ENCODE measurements at places on chromosomes 2 and 18.
A peak's percentile ranks its signal among the peaks of the same experiment; 100 is the strongest.

- DNase-seq: no peak
These were observed 36.8 kb downstream of the PARD6G start for GRCh38 chr18:80210312-80211083.

- no peak for DNase-seq
These were observed 63.8 kb upstream of the MSH6 start for GRCh38 chr2:47719099-47719498.

GRCh38 chr2:231467613-231468530, 3.6 kb upstream of the NCL start:
- no peak for DNase-seq

DNA sequence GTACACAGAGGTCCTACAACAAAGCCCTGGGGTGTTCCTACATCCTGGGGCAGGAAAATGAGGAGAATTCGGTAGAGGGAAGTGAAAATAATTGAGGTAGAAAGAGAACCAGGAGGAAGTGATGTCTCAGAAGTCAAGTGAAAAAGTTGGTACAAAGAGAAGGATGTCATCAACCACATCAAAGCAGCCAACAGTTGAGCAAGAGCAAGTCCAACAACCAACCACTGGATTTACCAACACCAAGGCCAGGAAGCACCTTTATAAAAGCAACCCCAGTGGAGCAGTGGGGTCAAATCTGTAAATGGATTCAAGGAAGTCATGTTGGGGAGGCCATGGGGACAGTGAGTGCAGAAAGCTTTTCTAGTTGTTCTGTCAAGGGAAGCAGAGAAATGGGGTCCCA, 360.4 kb downstream of the ZNF516 start:
- no peak for DNase-seq

DNA sequence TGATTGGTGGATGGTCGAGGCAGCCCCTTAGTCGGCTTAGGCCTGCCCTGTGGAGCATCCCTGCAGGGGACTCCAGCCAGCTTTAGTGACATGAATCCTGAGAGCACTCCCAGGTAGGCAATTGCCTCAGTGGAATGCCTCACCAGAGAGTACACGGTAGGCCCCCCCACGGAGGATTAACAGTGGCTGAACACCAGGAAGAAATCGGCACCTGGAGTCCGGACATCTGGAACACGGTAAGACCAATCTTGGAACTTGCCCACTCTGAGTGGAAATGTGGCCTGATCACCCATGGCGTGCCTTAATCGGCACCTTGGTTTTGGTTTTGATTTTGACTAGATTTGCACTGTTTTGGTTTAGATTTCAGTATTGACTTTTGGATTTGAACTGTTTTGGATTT, 326.2 kb upstream of the NCKAP5 start:
- DNase-seq: no peak

DNA sequence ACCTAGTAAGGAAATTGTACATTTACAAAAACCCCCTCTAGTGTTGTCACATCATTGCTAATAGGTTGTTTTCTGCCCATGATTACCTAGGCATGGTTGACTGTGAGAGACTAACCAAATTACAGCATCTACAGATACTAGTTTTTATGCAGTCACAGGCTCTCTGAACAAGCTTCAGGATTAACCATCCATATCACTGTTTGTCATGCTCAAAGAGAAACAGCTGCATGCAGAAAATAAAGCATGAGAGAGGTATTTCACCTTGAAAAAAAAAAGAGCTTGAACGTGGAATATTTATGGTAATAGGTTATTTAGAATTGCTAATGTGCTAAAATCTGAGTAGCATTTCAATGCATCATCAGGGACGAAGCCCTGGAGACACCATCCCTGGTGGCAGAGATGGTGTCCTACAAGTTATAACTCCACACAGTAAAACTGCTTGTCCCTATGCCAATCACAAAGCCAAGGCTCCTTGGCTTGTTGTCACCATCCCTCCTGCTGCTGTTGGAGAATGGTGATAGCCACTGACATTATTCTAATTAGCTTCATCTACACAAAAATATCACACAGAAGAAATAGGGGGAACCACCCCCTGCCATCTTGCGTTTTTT, 5.4 kb downstream of the NEB start:
- DNase-seq: no peak

- DNase-seq: no peak
These were observed 141.2 kb downstream of the RTN4 start for GRCh38 chr2:54909001-54909400.

- no peak for DNase-seq
These were observed 65.6 kb downstream of the SH3RF3 start for GRCh38 chr2:109194620-109194937.

DNA sequence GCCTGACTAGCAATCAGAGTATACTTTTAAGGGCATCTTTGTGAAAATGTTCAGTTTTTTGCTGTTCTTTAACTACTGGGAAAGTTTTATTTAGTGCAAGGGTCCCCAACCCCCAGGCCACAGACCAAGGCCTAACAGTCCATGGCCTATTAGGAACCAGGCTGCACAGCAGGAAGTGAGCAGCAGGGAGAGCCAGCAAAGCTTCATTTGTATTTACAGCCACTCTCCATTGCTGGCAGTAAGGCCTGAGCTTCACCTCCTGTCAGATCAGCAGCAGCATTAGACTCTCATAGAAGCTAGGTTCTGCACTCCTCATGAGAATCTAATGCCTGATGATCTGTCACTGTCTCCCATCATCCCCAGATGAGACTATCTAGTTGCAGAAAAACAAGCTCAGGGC, 17.1 kb upstream of the NR4A2 start:
- DNase-seq: no peak

DNA sequence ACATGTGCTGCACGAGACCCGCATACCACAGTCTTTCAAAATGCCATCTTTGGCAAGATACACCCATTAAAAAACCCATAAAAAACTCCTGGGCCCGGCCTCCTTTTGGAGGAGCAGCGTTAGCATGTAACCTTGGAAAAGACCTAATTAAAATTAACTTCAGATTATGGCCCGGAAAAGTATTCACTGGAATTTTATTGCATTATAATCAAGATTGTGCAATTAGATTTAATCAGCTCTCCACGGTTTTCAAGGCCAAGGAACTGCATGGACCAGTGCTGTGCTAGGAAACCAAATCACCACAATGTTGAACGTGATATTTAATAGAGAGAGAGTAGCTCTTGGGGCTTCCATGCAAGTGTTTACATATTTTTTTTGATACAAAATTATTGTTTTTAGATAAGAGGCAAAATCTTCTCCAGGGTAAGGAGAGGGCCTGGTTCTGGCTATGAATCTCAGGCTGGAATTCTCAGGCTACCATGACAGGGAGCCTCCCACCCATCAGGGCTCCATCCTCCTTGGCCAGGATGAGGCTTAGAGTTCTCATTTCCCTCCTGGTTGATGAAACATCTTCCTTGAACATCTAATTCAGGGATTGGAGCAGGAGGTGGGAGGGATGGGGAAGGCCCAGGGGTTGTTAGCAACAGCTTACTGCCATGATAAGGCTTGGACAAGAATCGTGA, 82.0 kb upstream of the TTC39C start:
- no peak for DNase-seq

DNA sequence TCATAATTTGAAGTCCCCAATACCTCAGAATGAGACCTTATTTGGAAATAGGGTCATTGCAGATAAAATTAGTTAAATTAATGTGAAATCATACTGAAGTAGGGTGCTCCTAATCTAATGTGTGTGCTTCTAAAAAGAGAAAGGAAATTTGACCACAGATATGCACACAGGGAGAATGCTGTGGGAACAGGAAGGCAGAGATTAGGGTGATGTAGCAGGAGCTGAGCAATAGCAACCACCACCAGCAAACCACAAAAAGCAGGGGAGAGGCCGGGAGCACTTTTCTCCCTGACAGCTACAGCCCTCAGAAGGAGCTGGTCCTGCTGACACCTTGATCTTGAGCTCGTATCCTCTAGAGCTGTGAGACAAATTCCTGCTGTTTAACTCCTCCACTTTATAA, 24.6 kb upstream of the SCG2 start:
- no peak for DNase-seq

GRCh38 chr18:49725809-49726674, 87.3 kb downstream of the ACAA2 start:
- no peak for DNase-seq

GRCh38 chr2:58540681-58541080, 299.6 kb upstream of the FANCL start:
- DNase-seq: no peak

GRCh38 chr2:1963786-1964185, 219.5 kb upstream of the PXDN start:
- no peak for DNase-seq

GRCh38 chr2:42185220-42185921, 16.2 kb downstream of the EML4 start:
- no peak for DNase-seq

DNA sequence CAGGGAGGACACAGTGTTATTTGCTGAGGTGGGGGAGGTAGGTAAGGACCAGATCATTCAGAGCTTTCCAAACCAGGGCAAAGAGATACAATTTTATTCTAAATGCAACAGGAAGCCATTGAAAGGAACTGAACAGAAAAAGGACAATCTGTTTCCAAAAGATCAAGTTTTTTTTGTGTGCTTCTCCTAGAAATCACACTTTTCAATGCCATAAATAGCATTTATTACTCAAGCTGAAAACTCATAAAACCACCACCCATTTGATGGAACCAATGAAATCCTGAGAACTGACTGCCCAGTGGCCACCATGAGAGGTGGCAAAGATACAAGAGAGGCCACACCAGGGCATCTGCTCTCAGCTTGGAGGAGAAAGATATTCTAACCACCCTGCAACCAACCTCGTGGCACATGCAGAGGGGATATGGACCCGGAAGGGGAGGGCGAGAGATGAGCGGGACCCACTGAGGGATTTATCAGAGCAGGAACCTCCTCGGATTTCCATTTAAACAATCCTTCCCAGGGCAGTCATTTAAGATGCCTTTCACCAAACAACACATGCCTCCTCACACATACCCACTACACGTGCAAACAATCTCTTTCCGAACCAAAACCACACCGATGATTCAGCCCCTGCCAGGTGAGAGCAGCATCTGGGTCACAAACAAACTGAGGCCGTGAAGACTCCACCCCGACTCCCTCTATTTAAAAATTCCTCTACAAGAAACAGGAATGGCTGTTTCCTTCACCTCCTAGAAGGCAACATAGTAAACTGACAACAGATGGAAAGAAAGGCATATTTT, 8.8 kb downstream of the CYB5A start:
- DNase-seq: no peak

GRCh38 chr18:36640021-36640952, 188.5 kb downstream of the TPGS2 start:
- DNase-seq: no peak

- DNase-seq: peak; percentile 31
These were observed 120.4 kb downstream of the ZNF516 start for GRCh38 chr18:76374330-76375281.

DNA sequence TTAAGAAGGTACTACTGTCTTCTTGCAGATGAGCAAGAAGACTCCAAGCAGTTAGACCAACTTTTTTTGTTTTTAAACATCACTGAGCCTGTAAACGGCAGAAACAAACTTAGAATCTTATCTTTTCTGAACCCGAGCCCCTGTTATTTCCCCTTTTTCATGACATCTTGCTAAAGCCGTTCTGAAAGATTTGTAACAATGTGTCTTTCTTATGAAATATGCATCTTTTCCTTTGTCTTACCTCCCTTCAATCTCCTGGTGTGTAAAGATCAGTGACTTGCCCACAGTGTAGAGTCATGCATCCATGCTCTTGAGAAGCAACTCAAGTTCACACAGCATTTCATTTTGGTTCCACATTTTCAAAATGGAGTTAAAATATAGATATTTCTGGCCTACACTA, 288.8 kb upstream of the CELF4 start:
- no peak for DNase-seq

GRCh38 chr2:3703236-3703756, at the start of gene DCDC2C:
TSS of gene DCDC2C (plus strand) at chr2:3703575. CDS start at chr2:3703752, 177 bp downstream.
- DNase-seq: no peak

- DNase-seq: no peak
These were observed 24.2 kb upstream of the KLF11 start for GRCh38 chr2:10019174-10019573.

DNA sequence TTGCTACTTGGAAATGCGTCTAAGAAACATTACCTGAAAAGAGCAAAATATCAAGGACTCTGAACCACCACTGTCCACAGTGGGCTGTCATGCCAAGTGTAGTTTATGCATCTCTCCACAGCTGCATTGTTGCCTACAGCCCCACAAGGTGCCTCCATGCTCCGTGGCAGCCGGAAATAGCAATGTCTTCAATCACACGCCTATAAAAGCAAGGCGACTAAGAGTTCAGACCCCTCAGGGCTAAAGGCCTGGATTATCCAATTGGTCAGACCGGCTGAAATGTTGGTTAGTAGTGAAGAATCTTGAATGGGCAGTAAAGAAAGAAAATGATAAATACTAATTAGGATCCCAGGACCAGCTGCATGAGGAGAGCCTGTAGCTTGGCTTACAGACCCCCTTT, 114.0 kb upstream of the SLC35G4 start:
- no peak for DNase-seq

- no peak for DNase-seq
These were observed 178.7 kb downstream of the PDE11A start for GRCh38 chr2:177893880-177894279.

- DNase-seq: no peak
These were observed 193.4 kb downstream of the WDR7 start for GRCh38 chr18:56844556-56844955.

DNA sequence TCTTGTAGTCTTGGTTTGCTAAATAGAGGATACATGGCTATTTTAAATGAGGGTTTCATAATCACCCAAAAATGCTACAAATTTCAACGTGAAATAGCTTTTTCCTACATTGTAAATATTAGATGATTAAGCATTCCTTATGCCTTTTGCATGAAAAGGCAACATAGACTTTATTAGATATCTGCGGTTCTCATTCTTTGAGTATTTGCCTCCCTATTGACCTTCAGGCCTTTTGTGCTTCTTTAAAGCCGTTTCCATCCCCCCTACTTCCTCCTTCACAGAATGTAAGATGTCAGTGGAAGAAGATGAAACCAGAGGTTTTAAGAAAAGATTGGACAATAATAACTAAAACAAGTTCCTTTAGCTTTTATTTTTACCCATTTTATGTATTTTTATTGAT, 144.1 kb downstream of the UBE2E3 start:
- no peak for DNase-seq

DNA sequence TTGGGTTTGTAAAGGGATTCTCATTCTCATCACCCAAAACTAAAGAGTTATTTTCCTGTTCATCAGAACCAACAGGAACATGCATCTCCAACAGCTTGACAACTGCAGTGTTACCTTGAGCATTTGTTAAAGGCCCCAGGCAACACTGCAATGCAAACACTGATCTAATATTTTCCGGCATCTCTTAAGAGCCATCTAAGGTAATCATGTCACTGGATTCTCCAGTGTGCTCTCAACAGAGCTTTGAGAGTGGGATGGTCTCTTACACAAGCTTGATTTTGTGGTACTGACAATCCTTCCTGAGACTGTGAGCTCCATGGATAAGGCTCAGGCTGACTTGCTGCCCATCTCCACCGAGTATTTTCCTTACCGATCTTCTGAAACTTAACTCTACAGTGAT, 90.5 kb upstream of the ITGB6 start:
- no peak for DNase-seq

GRCh38 chr2:197198890-197199289, 111.7 kb downstream of the ANKRD44 start:
- peak; percentile 96 for DNase-seq

GRCh38 chr18:36041146-36041545, 26.2 kb downstream of the RPRD1A start:
- DNase-seq: no peak

- no peak for DNase-seq
These were observed 131.3 kb downstream of the PRPF40A start for GRCh38 chr2:152585830-152586484.

GRCh38 chr2:191128172-191128910, 22.5 kb downstream of the STAT4 start:
- DNase-seq: no peak
